ENCODE measurements at places on chromosomes 4 and X. TPM values are rescaled to one million over a fixed set of nuclear protein-coding genes. Genes with fewer than 3 reads are reported as not detected.

DNA sequence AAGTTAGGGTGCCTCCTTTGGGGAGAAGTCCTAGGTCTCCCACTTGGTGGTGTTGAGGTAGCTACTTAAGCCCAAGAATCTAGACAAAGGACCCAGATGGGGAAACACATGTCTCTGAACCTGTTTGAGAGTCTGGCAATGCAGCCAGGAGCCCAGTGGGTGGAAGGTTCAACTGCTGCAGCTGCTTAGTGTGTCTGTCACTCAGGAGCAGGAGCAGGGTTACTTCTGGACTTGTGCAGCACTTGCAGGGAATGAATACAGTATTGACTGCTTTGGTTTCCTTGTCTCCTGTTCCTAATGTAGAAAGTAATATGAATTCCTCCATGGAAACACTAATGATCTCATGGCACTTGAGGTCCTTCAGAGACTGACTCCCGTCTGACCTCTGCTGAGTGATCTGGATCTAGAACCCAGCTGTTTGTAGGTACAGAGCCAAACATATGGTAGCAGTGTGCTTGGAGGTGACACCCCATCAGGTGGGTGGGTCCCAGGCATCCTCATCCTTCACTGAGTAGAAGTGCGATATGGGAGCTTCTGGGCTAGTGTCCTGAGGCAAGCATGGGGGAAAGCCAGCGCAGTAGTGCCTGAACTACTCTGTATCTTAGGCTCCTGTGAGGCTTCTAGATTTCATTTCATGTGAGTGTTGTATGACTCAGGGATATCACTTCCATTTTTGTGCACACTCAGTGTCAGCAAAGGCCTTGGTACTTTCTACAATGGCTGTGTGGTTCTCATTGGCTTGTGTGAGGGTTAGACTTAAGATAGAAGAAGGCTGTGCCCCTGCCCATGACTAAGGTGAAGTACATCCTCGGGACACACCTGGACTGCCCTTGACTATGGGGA lies 85.0 kb upstream of the WDR1 start:
- DNase-seq, result no peak

DNA sequence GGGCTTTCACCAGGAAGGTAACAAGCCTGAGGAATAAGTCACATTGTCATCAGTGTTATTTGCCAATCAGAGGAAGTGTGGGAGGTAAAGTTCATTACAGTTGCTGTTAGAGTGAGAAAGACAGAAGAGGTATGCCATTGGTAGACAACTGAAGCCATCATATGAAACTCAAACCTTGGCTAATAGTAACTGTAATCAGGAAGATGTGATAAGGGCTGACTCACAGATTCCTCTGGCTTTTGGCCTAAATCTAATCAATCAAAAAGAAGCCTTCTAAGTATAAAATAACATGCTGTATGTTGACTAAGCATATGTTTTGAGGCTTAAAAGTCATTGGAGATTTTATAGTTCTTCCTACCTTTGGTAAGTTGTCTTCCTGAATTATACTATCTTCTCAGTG lies 242.8 kb downstream of the PCDH7 start:
- DNase-seq, result no peak

- no peak for DNase-seq
These were observed 309.8 kb upstream of the GALNT7 start for GRCh38 chr4:172858731-172859230.

- no peak for DNase-seq
These were observed 40.7 kb downstream of the KLF3 start for GRCh38 chr4:38704622-38705154.

DNA sequence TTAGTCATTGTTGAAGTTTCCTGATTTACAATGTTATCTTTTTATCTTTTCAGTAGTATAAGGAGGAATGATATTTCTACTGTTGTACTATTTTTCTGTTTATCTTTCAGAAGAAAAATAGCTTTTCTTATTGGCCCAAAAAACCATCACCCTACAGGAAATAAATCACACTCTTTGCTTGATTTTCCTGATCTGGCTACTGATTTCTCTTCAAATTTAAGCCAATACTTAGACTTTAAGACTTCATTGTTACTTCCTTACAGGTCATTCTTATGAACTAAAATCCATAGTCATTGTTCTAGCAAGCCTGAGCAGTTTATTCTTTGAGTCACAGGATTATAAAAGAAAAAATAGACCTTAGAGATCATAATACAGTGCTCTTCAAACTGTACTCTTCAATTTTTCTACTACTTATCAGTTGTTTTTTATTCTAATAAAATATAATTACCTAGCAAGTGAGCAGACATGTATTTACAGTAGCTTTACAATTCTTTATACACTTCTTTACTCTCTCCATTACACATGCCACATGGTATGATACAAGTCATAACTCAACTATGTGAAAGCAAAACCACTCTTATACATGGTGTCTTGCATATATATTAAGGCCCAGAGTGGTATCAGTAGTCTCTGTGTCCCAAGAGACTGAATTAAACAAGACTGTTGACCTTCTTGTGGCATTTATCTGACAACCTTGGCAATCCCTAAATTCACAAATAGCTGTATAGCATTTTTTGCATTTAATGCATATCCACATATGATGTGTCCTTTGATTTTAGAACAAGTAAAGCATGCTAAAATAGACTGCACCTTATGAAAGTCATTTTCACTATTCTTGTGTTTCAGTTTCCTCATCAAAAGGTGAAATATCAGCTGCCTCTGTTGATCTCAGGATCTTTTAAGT lies 47.9 kb downstream of the TET2 start:
- DNase-seq, result no peak

DNA sequence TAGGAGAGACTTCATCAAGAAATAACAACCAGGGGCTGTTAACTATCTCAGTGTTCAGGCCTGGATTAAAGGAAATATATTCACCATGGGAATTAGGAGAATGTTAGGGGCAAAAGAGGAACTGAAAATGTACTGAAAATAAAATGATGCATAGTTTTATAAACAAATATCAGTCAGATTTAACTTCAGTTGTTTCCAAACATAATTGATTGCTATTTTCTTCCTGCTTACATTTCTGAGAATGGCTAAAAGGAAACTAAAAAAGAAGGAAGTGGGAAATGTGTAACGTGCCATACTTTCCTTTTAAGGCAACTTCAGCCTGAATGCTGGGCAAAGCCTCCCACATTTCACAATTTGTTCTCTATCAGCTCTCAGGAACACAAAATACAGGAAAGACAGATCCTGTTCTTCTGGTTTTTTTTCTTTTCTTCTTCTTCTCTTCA lies 178.1 kb downstream of the MAML3 start:
- no peak for DNase-seq

- no peak for DNase-seq
These were observed 512.5 kb upstream of the SLIT2 start for GRCh38 chr4:19739101-19739651.

- DNase-seq, result no peak
These were observed 499.3 kb downstream of the EPHA5 start for GRCh38 chr4:65170768-65171514.

- no peak for DNase-seq
These were observed 69.0 kb downstream of the GLRA2 start for GRCh38 chrX:14598330-14598729.

- no peak for DNase-seq
These were observed 489.3 kb upstream of the DIPK2B start for GRCh38 chrX:45689971-45690370.

DNA sequence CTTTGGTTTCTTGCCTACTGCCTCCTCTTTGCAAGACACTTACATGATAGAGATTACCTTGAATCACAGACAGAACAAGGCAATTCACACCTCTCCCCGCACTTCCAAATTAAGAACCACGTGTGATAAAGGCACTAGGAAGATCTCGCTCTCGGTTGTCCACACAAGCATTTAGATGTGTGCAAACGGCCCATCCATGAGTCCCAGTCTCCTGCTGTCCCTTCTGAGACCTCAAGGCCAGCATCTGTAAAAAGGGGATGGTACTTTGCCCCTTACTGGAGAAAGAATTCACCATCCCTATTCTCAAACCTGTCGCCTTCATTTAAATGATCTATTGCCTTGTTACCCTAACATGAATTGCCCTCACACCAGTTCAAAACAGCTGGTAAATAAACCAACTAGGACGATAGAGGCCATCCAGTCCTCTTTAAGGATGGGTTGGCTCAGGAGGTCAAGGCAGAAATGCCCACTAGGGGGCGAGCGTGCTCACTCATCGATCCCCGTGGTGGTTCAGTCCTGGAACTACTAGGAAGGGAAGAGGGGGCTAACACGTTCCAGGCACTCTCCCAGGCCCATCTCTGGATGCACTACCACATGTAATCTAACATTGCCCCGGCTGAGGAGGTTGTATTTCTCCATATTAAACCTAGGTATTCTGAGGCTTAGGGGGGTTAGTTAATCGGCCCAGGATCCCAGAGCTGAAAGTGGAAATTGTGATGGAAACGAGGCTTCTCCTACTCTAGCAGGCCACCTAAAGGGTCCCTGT lies 95.8 kb downstream of the DHX15 start:
- DNase-seq, result no peak

DNA sequence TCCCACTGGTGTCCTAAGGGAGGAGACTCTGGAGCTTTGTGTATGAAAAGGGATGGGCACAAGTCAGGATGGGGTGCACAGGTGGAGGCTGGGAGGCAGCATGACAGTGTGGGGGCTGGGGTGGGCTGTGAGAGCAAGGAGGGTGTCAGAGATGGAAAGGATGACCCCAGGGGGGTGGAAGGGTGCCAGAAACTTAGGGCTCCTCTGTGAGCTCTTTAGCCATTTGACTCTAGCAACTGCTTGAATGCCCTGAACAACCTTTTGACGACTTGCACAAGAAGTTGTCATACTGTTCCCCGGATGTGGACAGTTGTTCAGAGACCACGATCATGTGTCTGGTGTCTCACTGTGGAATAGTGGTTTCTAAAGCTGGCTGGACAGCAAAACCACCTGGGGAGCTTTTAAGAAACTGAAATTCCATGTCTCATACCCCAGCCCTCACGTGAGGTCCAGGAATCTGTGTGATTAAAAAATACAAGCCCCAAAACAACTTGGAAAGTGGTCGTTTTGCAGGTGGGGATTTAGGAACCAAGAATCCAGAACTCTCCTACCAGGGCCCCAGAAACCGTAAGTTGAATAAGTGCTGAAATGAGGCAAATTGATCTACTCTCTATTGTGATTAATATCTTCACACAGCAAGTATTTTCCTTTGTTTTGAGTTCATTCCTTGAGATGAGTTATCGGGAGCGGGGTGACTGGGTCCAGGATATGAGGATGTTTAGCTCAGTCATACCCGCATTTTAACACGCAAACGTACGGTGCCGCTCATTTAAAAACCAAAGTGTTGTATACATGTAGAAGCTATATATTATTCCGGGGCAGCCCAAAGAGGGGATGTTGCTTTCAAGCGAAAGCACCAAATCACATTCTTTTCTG lies 3.4 kb downstream of the RHOH start:
- DNase-seq, result no peak

DNA sequence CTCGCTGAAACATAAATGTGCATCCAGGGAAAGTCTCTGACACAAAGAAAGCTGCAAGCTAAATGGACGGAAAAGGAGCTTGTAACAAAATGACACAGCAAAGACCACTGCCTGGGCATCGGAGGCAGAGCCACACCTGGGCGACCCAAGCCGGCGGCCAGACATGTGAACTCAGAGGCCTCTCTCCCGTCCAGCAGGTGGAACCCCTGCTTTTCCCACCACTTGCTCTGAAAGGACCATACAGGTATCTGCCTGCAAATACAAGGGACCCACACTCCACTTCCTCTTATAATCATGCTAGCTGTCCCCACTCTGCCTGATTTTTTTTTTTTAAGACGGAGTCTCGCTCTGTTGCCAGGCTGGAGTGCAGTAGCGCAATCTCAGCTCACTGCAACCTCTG lies 12.0 kb downstream of the CPLX1 start:
- DNase-seq, result no peak

GRCh38 chrX:41823402-41823801 lies 99.4 kb downstream of the GPR82 start:
- DNase-seq, result no peak

DNA sequence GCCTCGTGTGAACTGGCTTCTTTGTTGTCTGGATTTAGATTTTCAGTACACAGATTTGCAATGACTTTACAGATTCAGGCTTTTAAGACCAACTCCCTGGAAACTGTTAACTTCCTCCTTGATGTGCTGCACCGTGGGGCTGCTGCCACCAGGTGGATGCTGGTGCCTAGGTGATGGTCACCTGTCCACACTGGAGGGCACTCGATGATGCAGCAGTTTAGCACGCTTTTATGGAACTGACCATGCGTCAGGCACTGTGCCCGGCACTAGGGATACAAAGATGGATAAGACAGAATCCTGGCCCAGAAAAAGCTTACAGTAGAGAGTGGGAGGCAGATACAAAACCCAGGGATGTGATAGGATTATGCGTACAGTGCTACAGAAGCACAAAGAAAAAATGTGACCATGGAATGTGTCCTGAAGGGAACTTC lies 180.7 kb downstream of the CEP135 start:
- DNase-seq, result no peak

DNA sequence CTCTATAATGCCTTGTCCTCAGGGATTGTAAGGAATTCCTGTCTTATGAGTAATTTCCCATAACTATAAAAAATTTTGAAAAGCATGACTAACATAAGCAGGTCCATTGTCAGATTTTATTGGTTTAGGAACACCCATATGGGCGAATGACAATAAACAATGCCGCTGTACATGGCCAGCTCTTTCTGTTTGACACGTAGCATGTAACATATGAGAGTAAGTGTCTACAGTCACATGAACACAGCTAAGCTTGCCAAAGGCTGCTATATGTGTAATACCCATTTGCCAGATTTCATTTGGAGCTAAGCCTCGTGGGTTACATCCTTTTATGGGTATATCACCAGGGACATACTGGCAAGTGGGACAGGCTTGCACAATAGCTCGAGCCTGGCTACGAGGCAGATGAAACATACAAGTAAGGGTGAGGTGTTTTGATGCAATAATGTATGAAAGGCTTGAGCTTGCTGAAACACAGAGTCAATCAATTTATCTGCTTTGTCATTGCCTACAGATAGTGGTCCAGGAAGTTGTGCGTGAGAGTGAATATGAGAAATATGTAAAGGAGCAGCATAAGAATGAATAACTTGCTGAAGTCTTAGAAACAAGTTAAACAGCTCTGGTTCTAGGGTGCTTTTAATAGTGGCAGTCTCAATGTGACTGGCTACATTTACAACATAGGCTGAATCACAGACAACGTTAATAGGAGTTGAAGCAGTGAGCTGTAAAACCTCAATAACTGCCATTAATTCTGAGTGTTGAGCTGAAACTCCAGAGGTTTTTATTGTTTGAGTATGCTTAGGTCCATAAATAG lies 67.4 kb upstream of the UGT2B10 start:
- DNase-seq, result no peak

GRCh38 chr4:124636788-124637187 lies 75.7 kb downstream of the ANKRD50 start:
- DNase-seq, result no peak

GRCh38 chr4:183345261-183345660 lies 23.0 kb upstream of the CLDN24 start:
- no peak for DNase-seq

GRCh38 chrX:38220024-38220414 lies 652 bp downstream of the SRPX start:
- DNase-seq, result peak; percentile 64

- DNase-seq, result no peak
These were observed 19.4 kb downstream of the SPRY1 start for GRCh38 chr4:123415977-123416376.

GYPE gene
- not detected for total RNA-seq

FGF2 gene
- total RNA-seq, result 20.8 TPM

AMBN gene
- total RNA-seq, result not detected

ACSL1 gene
- 31.8 TPM for total RNA-seq

NOA1 gene
- total RNA-seq, result 36.6 TPM

CSAG1 gene
- total RNA-seq, result not detected

Data from ascending aorta (tissue), 2 donors.